ENCODE measurements at places on chromosomes 13 and 19.

DNA sequence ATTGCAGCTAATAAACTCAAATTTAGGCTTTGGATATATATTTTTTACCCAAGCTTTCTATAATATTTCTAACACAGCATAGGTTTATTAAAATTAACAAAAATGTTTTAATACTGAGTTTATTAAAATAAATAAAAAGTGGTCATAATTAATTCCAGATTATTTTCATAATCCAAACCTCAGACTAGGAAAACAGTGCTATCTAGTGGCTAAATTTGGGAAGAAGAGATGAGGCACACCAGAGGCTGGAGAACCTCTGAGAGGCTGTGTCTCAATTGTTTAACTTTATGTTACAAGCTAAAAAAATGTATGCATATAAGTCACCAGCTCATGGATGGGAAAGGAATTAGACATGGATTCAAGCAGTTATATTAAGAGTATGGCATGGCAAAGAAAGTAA lies 392.5 kb downstream of the DIAPH3 start:
- DNase-seq: no peak

DNA sequence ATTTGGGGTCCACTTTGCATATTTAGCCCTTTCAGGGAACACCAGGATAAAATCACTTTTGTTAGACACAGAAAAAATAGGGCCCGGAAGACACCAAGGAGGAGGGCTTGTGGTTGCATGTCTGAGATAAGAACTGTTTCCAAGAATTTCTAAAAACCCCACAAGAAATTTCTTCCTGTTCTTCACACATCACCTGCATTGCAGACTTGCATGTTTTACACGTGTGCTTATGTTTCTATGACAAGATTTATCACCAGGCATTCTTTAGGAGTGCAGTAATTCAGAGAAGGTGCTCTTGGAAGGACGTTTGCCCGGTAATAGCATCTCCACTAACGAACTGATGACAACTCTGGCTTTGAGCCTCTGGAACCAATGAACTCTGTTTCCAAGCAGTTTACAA lies 7.1 kb upstream of the ACTL9 start:
- no peak for DNase-seq

GRCh38 chr13:114100446-114101357 lies 31.7 kb downstream of the RASA3 start:
- DNase-seq: no peak

- DNase-seq: no peak
Observed at GRCh38 chr13:56893843-56894242, 246.9 kb upstream of the PRR20A start.

GRCh38 chr13:44340508-44340907 lies 33.1 kb upstream of the SERP2 start:
- no peak for DNase-seq

- DNase-seq: no peak
Observed at GRCh38 chr19:862581-863314, 3.3 kb downstream of the CFD start.

- no peak for DNase-seq
Observed at GRCh38 chr19:39502640-39503417, 4.1 kb downstream of the DLL3 start.

DNA sequence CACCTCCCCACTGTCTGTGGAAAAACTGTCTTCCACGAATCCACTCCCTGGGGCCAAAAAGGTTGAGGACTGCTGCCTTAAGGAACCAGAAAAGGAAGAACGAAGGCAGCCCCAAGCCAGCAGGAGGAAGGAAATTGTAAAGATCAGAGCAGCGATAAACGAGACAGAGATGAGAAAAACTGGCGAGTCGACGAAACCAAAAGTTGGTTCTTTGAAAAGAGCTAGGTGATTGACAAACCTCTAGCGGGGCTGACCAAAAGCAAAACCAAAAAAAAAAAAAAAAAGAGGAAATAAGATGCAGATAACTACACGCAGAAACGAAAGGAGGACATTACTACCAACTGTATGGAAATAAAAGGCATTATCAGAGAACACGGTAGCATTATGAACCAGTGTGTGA lies 76.9 kb downstream of the GADD45B start:
- DNase-seq: no peak

- no peak for DNase-seq
Observed at GRCh38 chr13:46559272-46559805, 6.4 kb downstream of the LRCH1 start.

DNA sequence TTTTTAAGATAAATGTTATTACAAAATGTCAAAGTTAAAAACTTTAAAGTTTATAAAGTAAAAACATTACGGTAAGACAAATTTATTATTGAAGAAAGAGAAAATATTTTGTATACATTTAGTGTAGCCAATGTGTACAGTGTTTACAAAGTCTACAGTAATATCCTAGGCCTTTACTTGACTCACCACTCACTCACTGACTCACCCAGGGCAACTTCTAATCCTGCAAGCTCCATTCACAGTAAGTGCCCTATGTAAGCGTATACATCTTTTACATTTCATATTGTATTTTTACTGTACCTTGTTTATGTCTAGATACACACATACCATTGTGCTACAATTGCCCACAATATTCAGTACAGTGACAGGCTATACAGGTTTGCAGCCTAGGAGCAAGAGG lies 448.2 kb downstream of the KCTD12 start:
- DNase-seq: no peak

DNA sequence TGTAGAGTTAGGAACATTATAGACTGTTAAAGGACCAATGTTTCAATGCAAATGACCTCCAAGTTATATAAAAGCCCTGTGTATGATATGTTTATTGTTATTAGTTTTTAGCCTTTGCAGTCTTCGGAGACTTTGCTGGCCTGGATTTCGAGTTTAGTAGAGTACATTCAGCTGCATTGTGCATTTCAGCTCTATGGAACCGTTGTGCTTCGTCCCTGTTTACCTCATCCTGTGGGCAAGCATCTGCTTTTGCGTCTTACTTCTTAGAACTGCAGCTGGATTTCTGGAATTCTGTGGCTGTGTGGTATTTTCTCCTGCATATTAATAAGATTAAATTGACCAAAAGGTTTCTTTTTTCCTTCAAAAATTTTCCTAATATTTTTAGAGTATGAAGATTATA lies 138.6 kb downstream of the KCNRG start:
- no peak for DNase-seq

DNA sequence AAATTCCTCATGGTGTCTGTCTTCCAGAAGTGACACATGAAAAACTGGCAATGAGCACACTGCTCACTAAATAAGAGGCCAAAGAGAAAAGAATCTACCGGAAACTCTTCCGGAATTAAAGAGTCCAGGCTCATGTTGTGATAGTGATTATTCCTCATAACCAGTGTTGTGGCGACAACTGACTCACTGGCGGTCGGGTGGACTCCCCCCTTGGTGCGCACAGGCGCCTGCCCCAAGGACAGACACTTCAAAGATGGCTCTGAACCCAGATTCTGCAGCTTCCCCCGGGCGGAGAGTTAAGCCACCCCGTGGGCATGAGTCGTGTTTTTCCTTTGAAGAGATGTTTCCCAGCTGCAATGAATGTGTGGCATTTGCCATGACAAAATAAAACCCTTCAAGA lies 10.3 kb downstream of the IL17D start:
- no peak for DNase-seq

- DNase-seq: no peak
Observed at GRCh38 chr13:94033830-94034642, 445.4 kb downstream of the DCT start.

DNA sequence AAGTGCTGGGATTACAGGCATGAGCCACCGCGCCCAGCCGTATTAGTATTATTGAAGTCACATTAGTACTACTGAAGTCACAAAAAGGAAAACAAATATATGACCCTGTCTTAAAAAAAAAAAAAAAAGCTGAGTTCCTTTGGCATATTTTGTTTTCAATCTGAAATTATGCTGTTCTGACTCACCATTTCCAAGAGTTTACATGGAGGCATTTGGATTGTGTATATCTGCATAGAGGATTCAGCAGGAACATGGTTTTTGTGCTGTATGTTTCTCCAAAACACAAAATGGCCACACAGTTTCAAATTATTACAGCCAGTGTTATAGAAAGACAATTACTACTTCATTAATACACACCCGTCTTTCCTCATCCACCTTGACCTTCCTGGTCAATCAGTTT lies 103.5 kb upstream of the TSC22D1 start:
- no peak for DNase-seq

DNA sequence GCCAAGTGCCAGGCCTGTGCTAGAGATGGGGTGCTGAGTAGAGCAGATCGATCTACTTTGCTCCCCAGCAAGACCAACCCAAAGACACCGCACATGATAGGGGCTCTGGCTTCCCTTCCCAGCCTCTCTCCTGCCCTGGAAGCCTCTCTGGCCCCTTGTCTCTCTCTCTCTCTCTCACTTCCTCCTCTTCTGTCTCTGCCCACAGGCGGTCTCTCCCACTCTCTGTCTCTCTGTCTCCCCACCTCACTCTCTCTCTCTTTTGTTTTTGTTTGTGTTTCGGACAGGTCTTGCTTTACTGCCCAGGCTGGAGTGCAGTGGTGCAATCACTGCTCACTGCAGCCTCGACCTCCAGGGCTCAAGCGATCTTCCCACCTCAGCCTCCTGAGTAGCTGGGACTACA lies 1.3 kb downstream of the SELENOV start:
- DNase-seq: no peak

All from HS-5 (cell line).